ENCODE measurements at places on chromosomes 7 and 10.

DNA sequence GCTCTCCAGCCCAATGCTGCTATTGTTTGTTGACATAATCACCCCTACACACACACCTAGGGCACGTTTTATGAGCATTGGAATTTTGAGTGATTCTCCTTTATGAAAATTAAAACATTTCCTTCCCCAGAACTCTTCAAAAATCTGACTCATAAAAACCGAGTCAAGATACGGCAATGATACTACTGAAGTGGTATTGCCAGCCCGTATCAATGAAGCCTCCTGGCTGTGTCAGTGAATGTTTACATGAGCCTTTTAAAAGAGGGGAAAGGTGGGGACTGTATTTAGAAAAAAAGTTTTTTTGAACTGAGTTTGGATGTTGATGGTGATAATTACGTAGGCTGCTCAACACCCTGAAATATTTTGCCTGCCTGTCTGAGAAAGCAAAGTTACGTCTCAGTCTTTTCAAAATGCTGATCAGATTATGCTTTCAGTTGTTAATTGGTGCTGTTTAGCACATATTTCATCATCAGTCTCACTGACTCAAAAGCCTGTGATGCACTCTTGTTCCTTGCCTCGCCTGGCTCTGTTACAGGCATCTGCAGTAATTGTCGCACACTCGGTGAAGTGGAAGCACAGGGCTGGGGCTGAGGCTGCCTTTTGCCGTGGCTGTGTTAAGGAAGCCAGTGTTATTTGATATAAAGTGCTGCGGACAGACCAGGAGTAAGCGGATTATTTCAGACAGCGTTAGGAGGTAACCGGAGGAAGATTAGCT lies 157.4 kb upstream of the TCF7L2 start:
- no peak for DNase-seq

GRCh38 chr7:90413185-90413528 lies 9.9 kb downstream of the CLDN12 start:
- DNase-seq: no peak

DNA sequence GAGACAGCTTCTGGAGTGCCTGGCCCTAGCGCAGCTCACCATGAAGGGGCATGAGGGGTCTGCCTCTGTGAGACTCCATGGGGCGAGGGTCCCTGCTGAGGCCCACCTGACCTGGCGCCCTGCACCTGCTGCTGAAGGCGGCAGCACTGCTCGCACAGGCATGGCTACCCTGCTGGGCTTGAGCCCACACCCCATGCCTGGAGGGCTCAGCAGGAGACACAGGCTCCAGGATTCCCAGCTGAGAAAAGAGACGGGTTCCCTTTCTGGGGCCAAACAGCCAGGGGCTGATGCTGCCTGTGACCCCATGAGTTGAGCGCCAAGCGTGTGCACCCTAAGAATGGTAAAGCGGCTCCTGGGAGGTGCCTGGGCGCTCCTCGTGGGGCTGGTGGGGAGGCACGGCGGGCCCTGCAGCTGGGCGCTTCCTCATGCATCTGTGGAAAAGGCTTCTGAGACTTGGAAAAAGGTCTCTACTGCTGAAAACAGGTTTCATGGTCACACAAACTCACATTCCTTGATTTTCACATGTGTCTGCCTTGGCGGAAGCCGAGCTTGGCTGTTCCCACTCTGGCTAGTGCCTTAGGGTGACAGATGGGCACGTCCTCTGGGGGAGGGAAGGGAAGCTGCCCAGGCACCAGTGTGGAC lies 233.4 kb downstream of the ZMYND11 start:
- no peak for DNase-seq

DNA sequence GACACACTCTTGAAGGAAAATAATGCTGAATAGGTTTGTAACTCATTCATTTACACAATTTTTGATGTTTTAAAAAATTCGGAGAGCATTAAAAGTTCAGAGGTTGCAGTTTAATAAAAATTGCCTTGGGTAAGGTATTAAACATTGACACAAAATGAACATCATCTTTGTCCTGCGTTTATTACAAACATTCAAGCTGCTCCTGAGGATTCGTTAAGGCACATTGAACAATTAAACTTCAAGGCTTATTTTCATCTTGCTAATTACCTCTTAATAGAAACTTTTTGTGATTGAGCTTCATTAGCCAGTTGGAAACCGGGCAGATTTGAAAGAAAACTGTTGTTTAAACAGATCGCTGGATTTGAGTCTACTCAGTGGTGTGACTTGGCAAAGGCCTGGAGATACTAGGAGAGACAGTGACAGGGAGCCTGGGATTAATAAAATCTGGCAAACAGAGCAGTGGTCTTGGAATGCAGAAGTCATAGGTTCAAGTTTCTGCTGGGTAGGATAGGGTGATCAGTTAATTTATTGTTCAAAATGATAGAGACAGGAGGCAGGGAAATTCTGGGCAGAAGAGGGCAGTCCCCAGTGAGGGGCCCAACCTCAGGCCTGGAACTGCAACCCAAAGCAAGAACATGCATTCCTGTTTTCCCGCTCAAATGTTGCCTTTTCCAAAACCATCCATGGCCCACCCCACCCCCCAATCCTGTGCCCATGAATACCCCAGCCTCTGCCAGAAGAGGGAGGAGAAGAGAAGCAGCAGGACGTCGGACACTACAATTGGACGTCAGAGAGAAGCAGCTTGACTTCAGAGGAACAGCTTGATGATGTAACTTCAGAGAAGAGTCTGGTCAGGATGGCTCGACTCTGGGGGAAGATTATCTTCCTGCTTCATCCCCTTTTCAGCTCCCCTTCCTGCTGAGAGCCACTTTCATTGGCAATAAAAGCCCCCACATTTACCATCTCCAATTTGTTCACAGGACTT lies 43.5 kb upstream of the SLC35G1 start:
- no peak for DNase-seq

DNA sequence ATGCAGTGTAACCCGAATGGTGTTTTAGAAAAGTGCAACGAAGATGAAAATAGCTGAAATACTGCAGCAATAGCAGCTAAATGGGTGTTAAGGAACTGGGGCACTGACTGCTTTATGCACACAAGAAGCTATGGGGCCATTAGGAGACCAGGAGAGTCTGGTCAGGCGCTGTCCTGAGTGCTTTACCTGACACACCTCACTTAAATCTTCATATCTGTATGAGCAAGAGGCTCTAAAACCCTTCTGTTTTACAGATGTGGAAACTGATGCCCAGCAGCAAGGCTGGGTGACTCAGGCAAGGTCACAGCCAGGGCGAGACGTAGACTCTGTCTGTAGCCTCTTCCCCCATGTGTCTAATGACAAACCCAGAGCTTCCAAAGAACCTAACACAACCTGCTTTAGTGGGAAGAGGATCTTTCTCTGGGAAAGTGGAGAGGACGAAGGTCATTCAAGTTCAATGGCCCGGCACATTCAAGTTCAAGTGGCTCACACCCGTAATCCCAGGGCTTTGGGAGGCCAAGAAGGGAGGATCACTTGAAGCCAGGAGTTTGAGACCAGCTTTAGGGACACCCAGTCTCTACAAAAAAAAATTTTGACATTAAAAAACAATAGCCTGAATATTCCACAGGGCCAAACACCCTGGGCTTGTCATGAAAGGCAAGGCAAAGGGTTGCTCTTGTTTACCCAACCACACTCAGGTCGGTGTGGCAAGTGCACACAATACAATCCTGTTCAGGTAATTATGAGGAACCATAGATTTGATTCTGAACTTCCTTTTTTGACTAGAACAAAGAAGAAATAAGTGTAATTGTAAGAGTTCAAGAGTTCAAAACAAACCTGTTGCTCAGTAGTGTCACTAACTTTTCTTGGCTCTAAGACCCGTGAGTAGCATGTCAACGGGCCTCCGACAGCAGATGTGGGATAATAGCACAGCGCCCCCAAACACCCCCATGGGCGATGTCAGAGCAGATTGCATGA lies 53.7 kb upstream of the KLF6 start:
- DNase-seq: no peak

DNA sequence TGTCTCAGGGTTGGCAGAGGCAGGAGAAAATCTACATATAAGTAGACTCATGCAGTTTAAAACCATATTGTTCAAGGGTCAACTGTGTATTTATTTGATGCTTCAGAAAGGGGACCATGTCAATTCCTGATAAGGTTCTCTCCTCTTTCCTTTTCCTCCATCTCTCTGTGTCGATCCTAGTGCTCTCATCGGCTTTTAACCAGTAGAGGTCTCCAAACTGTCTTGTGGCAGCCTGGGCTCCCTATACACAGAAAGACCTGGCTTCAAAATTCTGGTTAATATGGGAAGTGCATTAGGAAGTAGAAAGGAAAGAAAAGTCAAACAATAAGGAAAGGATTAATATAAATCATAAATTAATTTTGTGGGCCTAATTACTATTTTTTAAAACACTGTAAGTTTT lies 304.4 kb upstream of the C7orf33 start:
- DNase-seq: no peak

DNA sequence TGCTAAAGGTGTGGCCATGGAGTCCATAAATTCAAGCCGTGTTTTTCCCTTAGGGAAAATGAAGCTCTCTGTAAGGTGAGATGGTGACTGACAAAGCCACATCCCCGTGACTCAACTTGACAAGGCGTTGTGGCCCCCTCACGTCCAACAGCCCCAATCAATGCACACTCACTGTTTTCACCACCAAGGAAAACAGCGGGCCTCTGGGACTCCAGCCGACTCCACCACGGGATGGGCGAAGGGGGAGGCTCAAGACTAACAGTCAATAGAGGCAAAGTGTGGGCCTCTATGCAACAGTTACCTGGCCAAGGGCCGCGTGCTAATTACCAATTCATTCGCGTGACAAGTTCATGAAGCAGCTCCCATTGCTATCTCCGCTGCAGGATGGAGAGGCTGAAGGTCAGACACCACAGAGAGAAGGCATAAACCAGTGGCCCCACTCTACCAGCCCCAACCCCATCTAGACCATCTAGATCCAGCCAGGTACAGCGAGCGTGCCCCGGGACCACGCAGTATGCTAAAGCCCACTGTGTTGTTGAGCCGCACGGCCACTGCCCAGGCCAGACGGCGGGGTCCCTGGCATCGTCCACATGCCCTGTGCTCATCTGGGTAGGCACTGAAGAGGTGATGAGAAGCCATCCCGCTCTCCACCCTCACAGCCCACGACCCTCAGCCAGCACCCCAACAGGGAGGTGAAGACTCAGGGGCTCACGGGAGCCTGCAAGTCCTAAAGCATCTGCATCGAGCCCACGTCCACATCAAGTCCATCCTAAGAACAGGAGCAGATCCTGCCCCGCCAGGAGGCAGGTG lies 76.1 kb downstream of the PROSER2 start:
- no peak for DNase-seq

DNA sequence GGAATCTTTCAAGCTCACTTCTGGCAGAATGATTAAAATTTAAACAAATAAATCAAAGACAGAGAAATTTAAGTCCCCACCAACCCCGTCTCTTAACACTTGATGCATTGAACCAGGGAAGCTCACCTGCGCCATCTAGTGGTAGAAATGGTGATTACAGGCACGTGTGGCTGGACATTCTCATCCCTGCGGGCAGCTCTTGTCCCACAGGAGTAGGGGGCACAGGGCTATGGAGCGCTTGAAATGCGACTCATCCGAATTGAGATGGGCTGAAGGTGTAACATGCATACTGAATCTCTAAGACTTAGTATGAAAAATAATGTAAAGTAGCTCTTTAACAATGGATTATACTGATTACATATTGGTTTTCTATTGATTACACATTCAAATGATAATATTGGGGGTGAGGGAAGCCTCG lies 24.8 kb upstream of the SLIT1 start:
- no peak for DNase-seq

- DNase-seq: no peak
Observed at GRCh38 chr10:65796472-65796871, 1129.4 kb upstream of the LRRTM3 start.

DNA sequence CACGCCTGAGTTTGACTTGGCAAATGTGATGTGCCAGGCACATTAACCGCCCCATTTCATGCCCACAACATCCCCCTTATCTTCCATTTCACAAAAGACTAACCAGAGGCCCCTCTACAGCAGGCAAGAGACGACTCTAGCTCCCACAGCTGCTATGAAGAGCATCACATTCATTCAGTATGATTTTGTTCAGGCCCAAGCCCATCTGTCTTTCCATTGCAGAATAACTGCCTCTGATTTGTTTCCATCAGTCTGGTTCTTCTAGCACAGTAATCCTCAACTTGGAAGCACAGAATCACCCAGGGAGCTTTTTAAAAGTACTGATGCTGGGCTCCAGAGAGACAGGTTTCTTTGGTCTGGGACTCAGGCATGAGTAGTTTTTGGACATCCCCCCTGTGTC lies 169.7 kb downstream of the NEURL1 start:
- DNase-seq: no peak

DNA sequence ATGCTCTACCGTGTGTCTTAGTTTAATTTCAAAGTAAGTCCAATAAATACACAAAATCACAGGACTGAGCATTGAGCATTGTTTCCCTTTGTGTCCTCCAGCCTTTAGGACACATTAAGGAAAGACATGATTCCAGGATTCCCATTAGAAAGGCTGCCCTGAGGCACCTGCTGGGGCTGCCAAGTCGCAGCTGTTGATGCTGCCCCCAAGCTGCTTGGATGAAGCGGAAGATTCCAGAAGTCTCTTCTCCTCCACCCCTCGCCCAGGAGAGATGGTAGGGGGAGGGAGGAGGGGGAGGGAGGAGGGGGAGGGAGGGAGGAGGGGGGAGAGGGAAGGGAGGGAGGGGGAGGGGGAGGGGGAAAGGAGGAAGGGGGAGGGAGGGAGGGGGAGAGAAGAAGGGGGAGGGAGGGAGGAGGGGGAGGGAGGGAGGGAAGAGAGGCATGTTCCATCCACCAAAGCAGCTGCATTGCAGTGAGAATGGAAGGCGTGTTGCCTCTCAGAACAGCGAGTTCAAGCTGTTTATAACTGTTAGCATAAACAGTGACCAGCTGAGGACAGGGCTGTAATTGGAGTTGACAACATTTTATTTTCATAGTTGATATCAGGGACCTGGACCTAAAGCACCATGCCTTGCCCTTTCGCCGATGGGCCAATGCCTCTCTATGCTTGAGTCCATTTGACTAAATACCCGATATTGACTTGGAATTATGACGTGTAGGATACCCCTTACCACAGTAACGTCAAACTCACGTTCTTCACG lies 67.3 kb downstream of the DIP2C start:
- no peak for DNase-seq

GRCh38 chr7:74453322-74454011 lies at the start of gene GTF2IRD1:
TSS of gene GTF2IRD1 (plus strand) at chr7:74453906. CDS start at chr7:74508081, 54,175 bp downstream.
- DNase-seq: no peak
